ENCODE measurements at places on chromosomes 4 and X. TPM values are rescaled to one million over a fixed set of nuclear protein-coding genes. Genes with fewer than 3 reads are reported as not detected.

FBXL5 gene
- 23.5 TPM for total RNA-seq

TCEANC gene
- total RNA-seq, result 1.9 TPM

DNA sequence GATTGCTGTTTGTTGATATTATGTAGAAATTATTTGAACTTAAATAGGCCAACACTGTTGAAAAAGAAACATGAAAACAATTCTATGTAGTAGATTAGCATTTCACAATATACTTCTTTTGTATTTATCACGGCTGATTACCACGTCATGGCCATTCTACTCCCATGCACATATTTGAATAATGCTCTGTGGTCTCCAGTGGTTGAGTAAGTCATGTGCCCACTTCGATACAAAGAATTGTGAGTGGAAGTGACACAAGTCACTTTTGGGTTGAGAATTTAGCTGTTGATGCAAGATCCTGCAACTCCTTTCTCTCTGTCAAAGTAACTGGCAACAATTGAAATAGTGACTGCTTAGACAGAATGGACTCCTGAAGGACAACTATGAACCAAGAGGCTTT lies 6.7 kb upstream of the FSTL5 start:
- no peaks in the 10 kb centered on the region for H3K27me3 ChIP-seq
- no peak overlapping the region for H3K4me3 ChIP-seq
- no peaks in the 10 kb centered on the region for H3K36me3 ChIP-seq
- no peaks in the 10 kb centered on the region for H3K4me1 ChIP-seq

- no peak overlapping the region for H3K27ac ChIP-seq
- H3K27me3 ChIP-seq, result peaks cover 42% of the 10 kb centered on the region
- no peaks in the 10 kb centered on the region for H3K36me3 ChIP-seq
Measured at GRCh38 chr4:25098964-25099891, 61.0 kb downstream of the SEPSECS start.

GRCh38 chr4:47505666-47506065 lies 20.6 kb downstream of the ATP10D start:
- no peaks in the 10 kb centered on the region for H3K36me3 ChIP-seq
- no peak overlapping the region for H3K4me3 ChIP-seq
- H3K27ac ChIP-seq, result no peak overlapping the region
- no peak for DNase-seq
- no peaks in the 10 kb centered on the region for H3K27me3 ChIP-seq
- no peaks in the 10 kb centered on the region for H3K4me1 ChIP-seq

GRCh38 chr4:808860-809570 lies 16.9 kb downstream of the CPLX1 start:
- H3K4me1 ChIP-seq, result peaks cover 12% of the 10 kb centered on the region
- DNase-seq, result no peak
- no peak overlapping the region for H3K27ac ChIP-seq
- no peaks in the 10 kb centered on the region for H3K36me3 ChIP-seq
- no peak overlapping the region for H3K4me3 ChIP-seq
- peaks cover 17% of the 10 kb centered on the region for H3K27me3 ChIP-seq

Measured in K562 (cell line).